ENCODE measurements at places on chromosomes 5 and 9. TPM values are rescaled to one million over a fixed set of nuclear protein-coding genes. Genes with fewer than 3 reads are reported as not detected.
A peak's percentile ranks its signal among the peaks of the same experiment; 100 is the strongest.

DNA sequence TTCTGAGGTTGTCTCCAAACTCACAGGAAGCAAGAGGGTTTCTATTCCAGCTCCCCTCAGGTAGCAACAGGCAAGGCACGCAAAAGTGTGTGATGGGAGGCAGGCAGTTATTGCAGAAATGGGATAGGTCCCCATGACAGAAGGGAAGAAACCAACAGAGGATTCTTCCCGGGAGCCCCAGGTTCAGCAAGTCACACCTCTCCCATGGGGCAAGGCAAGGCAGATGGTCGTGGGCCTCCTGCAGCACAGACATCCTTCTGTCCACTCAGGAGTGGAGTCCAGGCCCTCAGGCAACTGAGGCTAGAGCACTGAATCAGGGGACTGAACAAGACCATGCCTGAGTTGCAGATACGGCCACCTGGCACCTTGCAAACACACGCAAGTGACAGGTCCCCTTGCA, 424.9 kb upstream of the IRX4 start:
- no peak overlapping the region for H3K4me3 ChIP-seq
- H3K27me3 ChIP-seq, result no peaks in the 10 kb centered on the region
- H3K36me3 ChIP-seq, result no peaks in the 10 kb centered on the region
- H3K27ac ChIP-seq, result no peak overlapping the region
- no peaks in the 10 kb centered on the region for H3K4me1 ChIP-seq
- DNase-seq, result no peak

DNA sequence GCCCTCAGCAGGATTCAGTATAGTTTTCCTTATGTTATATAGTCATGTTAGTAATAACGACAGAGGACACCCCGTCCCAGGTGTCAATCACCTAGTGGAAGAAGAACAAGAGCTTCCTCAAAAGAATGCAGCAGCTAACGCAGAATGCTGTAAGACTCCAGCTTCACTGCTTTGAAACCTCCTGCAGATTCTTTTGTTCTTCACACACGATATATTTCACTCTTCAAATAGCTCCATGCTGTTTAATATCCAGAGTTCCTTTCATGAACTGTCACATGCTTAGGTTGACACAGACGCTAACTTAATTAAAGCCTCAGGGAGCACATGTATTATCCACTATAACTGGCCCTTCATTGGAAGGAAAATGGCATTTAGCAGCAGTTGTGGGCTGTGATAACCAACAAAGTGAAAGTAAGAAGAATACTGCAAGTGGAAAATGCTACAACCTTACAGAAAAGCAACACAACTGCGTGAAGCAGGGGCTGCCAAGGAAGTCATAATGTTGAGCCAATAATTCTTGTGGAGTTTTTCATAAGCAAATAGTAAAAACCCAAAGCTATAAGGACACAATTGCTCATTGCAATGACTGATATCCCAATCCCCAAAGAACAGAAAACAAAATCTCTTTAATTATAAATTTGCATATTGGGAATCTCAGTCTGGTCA, 387.5 kb downstream of the PLK2 start:
- no peaks in the 10 kb centered on the region for H3K36me3 ChIP-seq
- H3K27ac ChIP-seq, result no peak overlapping the region
- DNase-seq, result no peak

The FAM151B gene
- total RNA-seq, result 4.8 TPM

- peaks cover 1% of the 10 kb centered on the region for H3K36me3 ChIP-seq
- no peak overlapping the region for H3K27ac ChIP-seq
- H3K4me3 ChIP-seq, result no peak overlapping the region
- H3K4me1 ChIP-seq, result no peaks in the 10 kb centered on the region
- no peak for DNase-seq
These were observed 81.3 kb downstream of the SMARCA2 start for GRCh38 chr9:2096376-2096970.

DNA sequence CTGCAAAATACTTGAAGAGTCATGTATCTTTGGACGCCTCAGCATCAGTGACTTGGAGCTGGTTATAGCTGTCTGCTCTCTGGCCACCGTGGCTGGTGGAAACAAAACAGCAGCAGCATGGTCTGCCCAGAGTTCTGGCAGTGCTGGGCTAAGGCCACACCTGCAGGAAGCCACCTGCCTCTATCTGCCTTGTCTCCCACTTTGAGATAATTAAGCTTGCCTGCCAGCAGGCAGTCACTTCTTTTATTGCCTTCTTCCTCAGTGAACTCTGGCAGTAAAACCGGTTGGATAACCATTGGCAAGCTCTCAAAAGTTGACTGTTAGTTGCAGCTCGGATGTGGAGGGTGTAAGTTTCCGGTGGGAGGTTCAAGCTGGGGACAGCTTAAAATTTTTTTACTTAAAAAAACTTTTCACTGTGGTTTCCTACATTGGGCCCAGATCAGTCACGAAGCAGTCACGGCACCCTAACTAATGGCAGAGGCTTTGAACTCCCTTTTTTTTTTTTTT, 4.9 kb downstream of the SMIM3 start:
- peak; percentile 93 for DNase-seq
- peak overlapping the region; percentile 11 for H3K4me3 ChIP-seq
- H3K4me1 ChIP-seq, result peaks cover 31% of the 10 kb centered on the region

- H3K4me3 ChIP-seq, result no peak overlapping the region
- no peak overlapping the region for H3K27ac ChIP-seq
- no peaks in the 10 kb centered on the region for H3K4me1 ChIP-seq
- H3K27me3 ChIP-seq, result peaks cover 2% of the 10 kb centered on the region
- H3K36me3 ChIP-seq, result no peaks in the 10 kb centered on the region
These were observed 106.6 kb upstream of the TBCA start for GRCh38 chr5:77882670-77883257.

The LCP2 gene
- not detected for total RNA-seq

DNA sequence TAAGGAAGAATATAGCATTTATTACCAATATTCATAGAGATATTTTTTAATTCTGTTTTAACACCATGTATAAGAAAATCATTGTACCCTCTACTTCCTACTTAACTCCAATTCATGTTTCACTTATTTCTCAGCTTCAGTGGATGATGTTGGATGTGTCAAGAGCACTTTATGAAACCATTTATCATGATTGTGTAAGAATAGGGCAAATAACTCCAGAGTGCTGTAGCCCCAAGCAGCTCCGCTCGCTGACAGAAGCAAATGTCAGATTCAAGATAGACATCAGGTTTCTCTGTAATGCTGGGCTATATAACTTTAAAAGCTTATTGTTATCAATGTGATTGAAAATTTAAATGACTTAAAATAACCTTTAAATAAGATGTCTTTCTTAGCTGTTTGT, 50.4 kb downstream of the MAST4 start:
- no peaks in the 10 kb centered on the region for H3K27me3 ChIP-seq
- DNase-seq, result peak; percentile 7
- H3K4me1 ChIP-seq, result no peaks in the 10 kb centered on the region
- no peak overlapping the region for H3K4me3 ChIP-seq

The GABRA1 gene
- total RNA-seq, result not detected

The BARX1 gene
- total RNA-seq, result not detected

- no peaks in the 10 kb centered on the region for H3K27me3 ChIP-seq
- H3K4me1 ChIP-seq, result peaks cover 2% of the 10 kb centered on the region
- no peak for DNase-seq
- peaks cover 2% of the 10 kb centered on the region for H3K36me3 ChIP-seq
These were observed 99.4 kb downstream of the VCAN start for GRCh38 chr5:83570916-83571315.

DNA sequence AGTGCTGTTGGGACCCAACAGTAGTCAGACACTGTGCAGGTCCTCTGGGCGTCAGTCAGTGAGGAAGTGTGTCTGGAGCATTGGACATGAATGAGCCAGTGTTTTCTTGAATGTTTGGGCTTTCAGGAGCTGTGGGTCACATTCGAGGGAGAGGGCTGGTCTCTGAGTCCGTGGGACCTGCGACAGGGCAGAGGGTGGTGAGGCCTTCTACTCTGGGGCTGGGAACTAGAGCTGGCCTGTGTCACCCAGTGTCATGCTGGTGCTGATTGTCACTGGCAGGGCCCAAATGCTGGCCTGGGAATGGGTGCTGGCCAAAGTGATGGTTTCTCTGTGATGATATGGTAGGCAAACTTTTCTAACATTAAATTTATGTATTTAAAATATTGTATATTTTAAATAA, 10.3 kb downstream of the POLR1E start:
- no peaks in the 10 kb centered on the region for H3K27me3 ChIP-seq
- H3K27ac ChIP-seq, result no peak overlapping the region
- peaks cover 23% of the 10 kb centered on the region for H3K36me3 ChIP-seq

The LRRC70 gene
- total RNA-seq, result 1.3 TPM

The PAEP gene
- total RNA-seq, result not detected

The MYMK gene
- total RNA-seq, result not detected

The CDC20B gene
- total RNA-seq, result not detected

DNA sequence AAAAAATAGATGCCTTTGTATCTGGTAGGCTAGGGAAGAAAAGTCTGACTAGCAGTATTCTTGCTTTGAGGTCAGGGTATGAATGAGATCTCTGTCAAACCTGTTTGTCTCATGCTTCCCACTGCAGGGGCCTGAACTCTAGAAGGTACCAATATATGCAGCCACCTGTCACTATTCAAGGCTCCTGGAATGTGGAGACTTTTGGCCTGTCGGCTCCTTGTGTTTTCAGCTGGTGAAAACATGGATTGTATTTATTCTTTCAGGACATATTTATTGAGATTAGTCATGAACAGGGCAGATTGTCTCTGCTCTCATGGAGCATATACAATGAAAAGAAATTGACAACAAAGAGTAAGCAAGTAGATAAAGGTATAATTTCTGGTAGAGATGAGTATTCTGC, 255.8 kb downstream of the ARHGAP26 start:
- no peak overlapping the region for H3K27ac ChIP-seq
- H3K4me1 ChIP-seq, result peaks cover 12% of the 10 kb centered on the region
- H3K27me3 ChIP-seq, result no peaks in the 10 kb centered on the region
- H3K4me3 ChIP-seq, result no peak overlapping the region

GRCh38 chr5:8905021-8905420, 640.9 kb downstream of the SEMA5A start:
- H3K36me3 ChIP-seq, result no peaks in the 10 kb centered on the region
- no peaks in the 10 kb centered on the region for H3K27me3 ChIP-seq
- peak; percentile 65 for DNase-seq
- H3K27ac ChIP-seq, result no peak overlapping the region

DNA sequence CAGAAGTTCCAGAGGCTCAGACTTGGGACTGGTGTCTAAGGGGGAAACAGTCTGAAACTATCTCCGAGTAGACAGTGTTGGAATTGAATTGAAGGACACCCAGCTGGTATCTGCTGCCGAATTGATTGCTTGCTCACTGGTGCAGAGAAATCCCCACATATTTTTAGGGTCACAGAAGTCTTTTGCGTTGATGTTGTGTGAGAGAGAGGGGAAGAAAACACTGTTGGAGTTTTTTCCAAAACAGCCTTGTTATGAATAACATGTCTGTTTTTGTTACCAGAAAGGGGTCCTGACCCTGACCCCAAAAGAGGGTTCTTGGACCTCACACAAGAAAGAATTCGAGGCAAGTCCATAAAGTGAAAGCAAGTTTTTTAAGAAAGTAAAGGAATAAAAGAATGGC, 81.3 kb downstream of the ALDH7A1 start:
- peak; percentile 12 for DNase-seq
- H3K4me1 ChIP-seq, result peaks cover 8% of the 10 kb centered on the region
- H3K27me3 ChIP-seq, result no peaks in the 10 kb centered on the region
- no peak overlapping the region for H3K4me3 ChIP-seq
- peak overlapping the region; percentile 57 for H3K27ac ChIP-seq
